Right hindlimb (tissue), 1 donor: ENCODE measurements at places on chromosomes 7 and 10.
A peak's percentile ranks its signal among the peaks of the same experiment; 100 is the strongest.

DNA sequence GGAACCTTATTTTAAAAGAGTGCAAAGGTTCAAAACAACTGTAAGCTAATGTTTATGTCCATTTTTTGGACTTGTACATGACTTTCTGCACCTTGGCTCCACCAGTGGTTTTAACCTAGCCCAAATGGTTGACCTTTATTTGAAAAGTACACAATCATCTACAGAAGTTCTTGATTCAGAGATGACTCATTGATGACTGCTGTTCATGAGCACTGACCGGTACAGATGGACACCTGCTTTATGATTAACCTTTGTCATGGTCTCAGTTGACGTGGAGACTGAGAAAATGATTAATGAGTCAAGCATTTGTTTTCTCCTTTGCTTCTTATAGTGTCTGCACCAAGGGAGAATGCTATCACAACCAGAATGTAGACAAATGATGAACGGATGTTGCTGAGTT lies 55.7 kb upstream of the PTER start:
- DNase-seq = no peak

DNA sequence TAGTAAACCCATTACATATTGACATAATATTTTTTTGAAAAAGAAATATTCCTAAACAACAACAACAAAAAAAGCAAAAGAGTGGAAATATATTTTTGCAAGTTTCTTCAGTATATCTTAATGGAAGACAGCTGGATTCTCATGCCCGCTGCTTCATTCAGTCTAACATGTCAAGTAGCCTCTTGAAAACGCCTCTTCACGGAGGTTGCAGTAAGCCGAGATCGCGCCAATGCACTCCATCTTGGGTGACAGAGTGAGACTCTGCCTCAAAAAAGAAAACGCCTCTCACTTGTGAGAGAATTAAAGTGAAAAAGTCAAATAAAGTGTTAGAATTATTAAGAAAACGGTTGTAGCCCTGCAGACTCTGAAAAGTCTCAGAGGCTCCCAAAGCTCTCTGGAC lies 1.3 kb downstream of the CUTC start:
- no peak for DNase-seq

DNA sequence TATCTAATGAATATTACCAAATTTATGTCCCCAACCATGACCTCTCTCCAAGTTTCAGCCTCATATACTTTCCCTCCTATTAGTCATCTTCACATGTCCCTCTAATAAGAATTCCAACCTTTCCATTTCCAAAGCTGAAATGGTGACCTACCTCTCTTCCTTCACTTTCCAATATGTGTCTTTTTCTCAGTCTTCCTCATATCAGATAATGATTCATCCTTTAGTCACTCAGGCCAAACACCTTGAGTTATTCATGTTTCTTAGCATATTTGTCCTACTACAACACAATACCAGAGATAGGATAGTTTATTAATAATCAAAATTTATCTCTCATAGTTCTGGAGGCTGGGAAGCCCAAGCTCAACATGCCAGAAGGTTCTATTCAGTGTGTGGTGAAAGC lies 318.5 kb upstream of the ZWINT start:
- no peak for DNase-seq

DNA sequence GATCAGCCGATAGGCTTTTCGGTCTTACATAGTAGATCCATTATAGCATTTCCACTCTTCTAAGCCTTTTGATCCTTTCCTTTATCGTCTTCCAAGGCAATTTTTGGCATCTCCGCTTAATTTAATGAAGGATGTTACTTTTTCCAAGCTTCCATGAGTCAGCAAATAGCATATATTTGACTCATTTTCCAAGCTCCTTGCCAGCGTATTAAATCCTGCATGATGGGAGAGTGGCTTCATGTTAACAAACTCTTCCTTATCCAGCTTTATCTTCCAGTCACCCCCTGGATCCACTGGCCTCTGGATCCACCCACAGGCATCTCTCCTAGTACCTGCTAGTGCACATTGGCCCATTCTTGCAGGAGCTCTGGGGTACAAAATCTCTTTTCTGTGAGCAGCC lies 13.0 kb downstream of the OR9A2 start:
- no peak for DNase-seq

DNA sequence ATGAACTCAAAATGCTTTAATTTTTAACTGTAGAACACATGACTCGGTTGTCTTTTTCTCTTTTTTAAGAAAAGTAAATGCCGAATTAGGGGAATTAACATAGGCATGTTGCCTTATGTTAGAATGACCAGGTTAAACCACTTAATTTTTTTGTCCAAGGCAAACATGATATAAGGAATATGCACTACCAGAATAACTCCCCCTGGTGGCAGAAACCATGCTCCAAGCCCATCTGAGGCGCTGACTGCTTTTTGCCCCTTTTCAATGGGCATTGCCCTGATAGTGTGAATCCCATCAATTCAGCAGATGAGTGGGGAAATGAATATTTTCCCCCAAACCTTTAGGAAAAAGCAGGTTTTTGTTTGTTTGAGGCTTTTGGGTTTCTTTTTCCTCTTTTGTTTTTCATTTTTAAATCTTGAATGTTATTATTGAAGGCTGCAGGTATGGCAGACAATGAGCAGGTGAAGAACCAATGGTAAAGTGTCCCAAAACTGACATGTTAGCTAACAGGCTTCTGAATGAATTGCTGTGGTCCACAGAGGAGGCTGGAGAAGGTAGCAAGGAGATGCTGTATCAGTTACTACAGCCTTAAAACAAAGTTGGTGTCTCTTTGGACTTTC lies 284.3 kb downstream of the SORCS3 start:
- no peak for DNase-seq

GRCh38 chr10:123144697-123145541 lies 3.0 kb upstream of the HMX2 start:
- no peak for DNase-seq

DNA sequence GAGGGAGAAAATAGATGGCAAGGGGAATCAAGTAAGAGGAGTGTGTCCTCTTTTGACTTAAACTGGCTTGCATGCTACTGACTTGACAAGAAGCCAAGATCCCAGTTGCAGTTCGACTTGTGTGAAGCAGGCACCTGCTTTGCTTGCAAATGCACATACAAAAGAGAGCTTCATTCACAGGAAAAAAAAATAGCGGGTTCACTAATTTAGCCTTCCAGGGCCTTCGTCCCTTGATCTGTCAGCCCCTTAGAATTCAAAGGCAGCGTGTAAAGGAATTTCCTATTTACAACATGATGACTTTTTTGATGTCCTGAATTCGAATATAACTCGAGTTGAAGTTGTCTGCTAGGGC lies 192.1 kb downstream of the CELF2 start:
- peak; percentile 49 for DNase-seq

DNA sequence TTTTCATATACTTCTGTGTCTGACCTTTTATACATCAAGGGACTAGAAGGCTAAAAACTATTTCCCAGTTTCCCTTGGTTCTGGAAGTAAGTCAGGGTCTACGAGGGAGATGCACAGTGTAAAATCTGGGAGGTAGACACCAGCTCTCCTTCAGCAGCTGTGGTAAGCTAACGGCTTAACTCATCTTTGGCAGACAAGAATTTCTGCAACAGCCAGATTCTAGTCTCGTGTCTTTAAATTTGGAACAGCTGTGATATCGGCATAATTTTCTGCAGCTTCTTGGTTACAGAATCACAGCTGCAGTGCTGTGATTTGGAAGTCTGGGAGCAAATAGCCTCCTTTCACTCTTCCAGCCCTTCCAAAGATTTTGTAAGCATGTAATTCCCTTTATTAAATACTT lies 37.4 kb upstream of the ABCB4 start:
- peak; percentile 52 for DNase-seq

GRCh38 chr10:21989453-21990154 lies 13.9 kb downstream of the DNAJC1 start:
- DNase-seq = no peak

- DNase-seq = no peak
Measured at GRCh38 chr7:31251441-31251840, 89.1 kb downstream of the NEUROD6 start.

DNA sequence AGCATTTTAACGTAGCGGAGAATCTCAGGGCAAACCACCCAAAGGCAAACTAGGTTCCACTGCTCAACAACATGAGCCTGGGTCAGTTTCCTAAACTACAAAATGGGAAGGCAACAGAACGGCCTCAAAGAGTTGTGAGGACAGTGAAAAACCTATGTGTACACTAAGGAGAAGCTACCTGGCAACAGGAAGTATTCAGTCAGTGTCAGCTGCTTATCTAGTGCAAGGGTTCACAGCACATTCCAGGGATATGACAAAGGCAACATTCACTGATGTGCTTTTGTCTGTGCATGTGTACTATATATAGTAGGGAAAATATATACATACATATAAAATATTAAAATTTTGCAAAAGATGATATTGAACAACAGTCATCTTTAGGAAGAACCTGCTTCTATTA lies 17.2 kb downstream of the NUDCD3 start:
- DNase-seq = no peak

DNA sequence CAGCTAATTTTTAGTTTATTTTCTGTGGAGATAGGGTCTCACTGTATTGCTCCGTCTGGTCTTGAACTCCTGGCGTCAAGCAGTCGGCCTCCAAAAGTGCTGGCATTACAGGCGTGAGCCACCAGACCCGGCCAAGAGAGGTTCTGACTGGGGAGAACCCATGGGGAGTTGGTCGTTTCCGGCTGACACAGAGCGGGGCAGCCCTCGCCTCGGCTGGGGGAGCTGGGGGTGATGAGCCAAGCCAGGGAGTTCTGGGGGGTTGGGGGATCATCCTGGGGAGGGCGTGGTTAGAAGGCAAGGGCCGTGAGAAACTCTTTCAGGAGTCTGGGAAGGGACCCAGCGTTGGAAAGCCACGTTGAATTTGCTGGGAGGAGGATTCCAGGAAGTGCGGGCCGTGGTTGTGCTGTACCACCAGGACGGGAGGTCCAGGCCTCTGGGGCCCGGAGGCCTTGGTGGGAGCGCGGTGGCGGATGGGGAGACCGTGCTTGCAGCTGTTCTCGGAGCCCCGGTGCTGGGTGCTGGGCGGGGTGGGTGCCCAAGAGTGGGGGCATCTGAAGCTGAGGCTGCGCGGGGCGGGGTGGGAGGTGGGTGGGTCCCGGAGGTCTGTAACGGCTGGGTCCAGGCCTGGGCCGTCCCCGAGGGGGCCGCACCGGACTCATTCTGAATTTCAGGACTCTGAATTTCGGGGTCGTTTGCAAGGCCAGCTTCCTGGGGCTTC lies 8.4 kb upstream of the ZNF853 start:
- DNase-seq = no peak

DNA sequence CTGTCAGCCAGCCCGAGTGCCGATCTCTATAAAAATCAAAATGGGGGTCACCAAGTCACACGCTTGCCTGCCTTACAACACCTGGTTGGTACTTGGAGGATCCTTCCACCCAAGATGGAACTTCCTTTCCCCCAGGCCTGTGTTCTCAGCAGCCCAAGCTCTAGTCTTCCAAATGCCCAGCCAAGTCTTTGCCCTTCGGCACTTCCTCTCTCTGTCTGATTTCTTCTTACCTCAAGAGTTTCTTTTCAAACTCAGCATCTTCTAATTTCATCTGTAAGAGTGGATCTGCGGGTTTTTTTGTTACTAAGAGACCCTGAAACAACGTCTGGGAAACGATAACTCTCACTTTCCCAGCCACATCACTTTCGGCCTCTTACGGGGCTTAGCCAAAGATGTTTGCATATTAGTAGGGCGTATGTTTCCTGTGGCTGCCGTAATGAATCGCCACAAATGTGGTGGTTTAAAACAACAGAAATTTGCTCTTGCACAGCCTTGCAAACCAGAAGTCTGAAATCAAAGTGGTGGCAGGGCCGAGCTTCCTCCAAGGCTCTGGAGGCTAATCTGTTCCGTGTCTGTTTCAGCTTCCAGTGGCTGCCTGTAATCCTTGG lies 219.9 kb downstream of the TCF7L2 start:
- DNase-seq = no peak

GRCh38 chr7:90917539-90917938 lies 321.4 kb downstream of the CDK14 start:
- DNase-seq = no peak

GRCh38 chr10:100359529-100360150 lies 12.6 kb downstream of the SCD start:
- DNase-seq = no peak

GRCh38 chr10:85003083-85003482 lies 674.7 kb downstream of the CCSER2 start:
- DNase-seq = no peak

GRCh38 chr7:146591976-146592375 lies 475.4 kb downstream of the CNTNAP2 start:
- no peak for DNase-seq

DNA sequence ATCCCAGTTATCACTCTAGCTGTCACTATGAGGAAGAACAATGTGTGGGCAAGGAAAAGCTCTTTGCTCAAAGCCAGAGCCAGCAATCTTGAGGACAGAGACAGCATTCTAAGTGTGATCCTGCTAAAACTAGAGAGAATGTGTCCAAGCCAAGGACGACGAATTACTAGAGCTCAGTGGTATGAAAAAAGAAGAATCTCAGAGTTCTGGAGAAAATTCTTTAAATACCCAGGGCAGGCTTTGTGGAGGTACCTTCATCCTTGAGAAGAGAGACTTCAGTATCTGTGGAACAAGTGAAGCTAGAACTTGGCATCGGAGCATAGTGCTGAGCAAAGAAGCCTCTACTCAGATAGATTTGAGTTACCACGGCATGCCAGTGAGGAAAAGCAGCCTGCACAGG lies 209.8 kb downstream of the TRIL start:
- no peak for DNase-seq

DNA sequence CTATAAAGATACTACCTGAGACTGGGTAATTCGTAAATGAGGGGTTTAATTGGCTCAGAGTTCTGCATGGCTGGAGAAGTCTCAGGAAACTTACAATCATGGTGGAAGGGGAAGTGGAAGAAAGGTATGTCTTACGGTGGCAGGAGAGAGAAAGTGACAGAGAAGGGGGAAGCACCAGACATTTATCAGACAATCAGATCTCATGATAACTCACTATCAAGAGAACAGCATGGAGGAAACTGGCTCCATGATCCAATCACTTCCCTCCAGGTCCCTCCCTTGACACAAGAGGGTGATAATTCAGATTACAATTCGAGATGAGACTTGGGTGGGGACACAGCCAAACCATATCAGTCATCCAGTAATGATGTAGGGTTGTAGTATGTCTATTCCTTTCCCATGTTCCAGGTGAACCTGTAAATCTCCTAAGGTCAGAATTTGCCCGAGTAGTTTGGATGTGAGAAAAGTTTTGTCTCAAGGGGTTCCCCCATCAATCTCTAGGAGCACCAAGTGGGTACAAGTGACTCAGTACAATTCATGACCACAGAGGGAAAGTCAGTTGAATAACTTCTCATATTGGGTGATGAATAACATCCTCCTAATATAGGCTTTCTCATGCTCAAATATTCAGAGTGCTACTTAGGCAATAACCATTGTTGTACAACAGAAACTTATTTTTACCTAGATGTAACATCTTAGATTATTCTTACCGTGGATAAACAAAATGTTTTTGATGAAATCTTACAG lies 39.7 kb upstream of the MTPN start:
- no peak for DNase-seq

DNA sequence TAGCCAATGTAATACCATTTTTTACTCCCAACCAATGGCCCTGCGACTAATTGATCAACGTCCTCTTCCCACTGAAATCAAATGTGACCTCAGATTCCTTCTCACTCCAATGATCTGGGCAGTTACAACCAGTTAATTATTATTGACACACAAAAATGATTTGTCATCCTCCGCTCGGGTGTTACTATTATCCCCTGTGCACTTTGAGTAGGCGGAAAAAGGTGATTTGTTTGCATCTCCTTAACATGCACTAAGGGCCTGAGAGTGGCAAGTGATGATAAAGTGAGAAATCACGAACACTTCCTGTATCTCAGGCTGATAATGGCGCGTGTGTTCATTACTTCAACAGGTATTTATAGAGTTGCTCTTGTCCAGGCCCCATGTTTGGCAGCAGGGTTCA lies 40.9 kb upstream of the PNLIP start:
- no peak for DNase-seq

- no peak for DNase-seq
Measured at GRCh38 chr7:5693529-5693928, 87.9 kb downstream of the RNF216 start.
